ENCODE measurements at places on chromosomes 16 and 17.

GRCh38 chr17:13576661-13577526 is 24.8 kb downstream of the HS3ST3A1 start:
- no peak for DNase-seq

GRCh38 chr17:52751051-52751450 is 592.5 kb upstream of the CA10 start:
- no peak for DNase-seq

- DNase-seq, result no peak
These were observed 18.8 kb downstream of the MPP2 start for GRCh38 chr17:43888548-43888947.

GRCh38 chr17:79729761-79730160 is 982 bp upstream of the ENPP7 start:
- DNase-seq, result no peak

GRCh38 chr17:62688398-62689160 is 61.1 kb downstream of the MRC2 start:
- no peak for DNase-seq

DNA sequence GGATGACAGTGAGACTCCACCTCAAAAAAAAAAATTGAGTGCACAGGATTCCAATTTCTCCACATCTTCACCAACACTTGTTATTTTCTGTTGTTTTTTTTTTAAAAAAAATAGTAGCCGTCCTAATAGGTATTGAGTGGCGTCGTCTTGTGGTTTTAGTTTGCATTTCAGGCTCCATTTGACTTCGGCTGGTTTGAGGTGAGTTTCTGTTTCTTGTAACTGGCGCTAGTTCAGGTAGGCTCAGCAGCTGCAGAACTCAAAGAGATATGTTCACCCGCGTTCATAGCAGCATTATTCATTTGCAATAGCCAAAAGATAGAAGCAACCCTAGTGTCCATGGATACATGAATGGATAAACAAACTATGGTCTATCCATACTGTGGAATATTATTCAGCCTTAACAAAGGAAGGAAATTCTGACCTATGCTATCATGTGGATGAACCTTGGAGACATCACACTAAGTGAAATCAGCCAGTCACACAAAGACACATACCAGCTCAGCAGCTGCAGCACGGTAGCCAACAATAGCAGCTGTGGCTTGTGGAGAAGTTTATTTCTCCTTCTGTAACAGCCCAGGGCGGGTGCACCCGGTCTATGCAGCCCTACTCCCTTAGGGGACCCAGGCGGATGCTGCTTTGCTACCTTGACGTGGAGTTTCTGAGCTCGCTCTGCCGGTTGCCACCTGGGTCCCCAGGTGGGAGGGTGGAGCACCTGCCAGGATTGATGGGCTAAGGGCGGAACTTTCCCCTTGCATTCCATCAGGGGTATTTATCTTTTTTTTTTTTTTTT is 44.9 kb downstream of the TMEM235 start:
- peak; percentile 67 for DNase-seq

- DNase-seq, result no peak
These were observed 221.2 kb downstream of the NTN1 start for GRCh38 chr17:9242497-9242881.

DNA sequence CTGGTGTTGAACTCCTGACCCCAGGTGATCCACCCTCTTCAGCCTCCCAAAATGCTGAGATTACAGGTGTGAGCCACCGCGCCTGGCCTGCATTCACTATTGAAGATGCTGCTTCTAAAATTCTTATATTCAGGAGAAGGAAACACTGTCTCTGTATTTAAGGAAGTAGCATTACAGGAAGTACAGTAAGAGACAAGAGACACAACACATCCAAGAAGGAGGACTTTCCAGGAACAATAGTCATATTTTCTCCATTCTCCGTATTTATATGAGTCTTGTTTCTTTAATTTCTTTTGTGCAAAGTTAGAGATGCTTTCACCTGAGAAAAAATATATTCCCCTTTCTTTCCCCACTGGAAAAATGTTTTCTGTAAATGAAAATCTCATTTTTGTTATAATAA is 18.3 kb upstream of the ABCA3 start:
- no peak for DNase-seq

- no peak for DNase-seq
These were observed 4.7 kb downstream of the SALL1 start for GRCh38 chr16:51146256-51146924.

- DNase-seq, result no peak
These were observed 115.4 kb downstream of the SALL1 start for GRCh38 chr16:51035711-51036110.
